A673 (cell line): ENCODE measurements at places on chromosomes 1 and 21. TPM values are rescaled to one million over a fixed set of nuclear protein-coding genes. Genes with fewer than 3 reads are reported as not detected.

GRCh38 chr1:193069748-193070385 is 10.5 kb downstream of the RO60 start:
- no peak overlapping the region for H3K4me3 ChIP-seq
- no peaks in the 10 kb centered on the region for H3K27me3 ChIP-seq
- peaks cover 23% of the 10 kb centered on the region for H3K4me1 ChIP-seq
- peak overlapping the region; percentile 13 for H3K27ac ChIP-seq
- H3K36me3 ChIP-seq: peaks cover 3% of the 10 kb centered on the region

MPL gene
- not detected in 2 replicates for total RNA-seq

BTF3L4 gene
- 84.4 and 87.0 TPM in 2 replicates for total RNA-seq

- H3K4me3 ChIP-seq: no peak overlapping the region
- no peak for DNase-seq
- H3K27me3 ChIP-seq: no peaks in the 10 kb centered on the region
- peaks cover 19% of the 10 kb centered on the region for H3K4me1 ChIP-seq
Observed at GRCh38 chr1:10691740-10692125, 104.7 kb downstream of the CASZ1 start.

TMIGD3 gene
- total RNA-seq: not detected in 2 replicates
